ENCODE measurements at places on chromosomes 6 and 20.

GRCh38 chr6:149694921-149695320 is 23.0 kb downstream of the LATS1 start:
- no peak for DNase-seq

GRCh38 chr6:134346932-134347545 is 29.1 kb upstream of the SGK1 start:
- no peak for DNase-seq

GRCh38 chr6:86848986-86849385 is 88.3 kb upstream of the HTR1E start:
- DNase-seq: no peak

- no peak for DNase-seq
Measured at GRCh38 chr6:148573922-148574321, 172.9 kb upstream of the UST start.

GRCh38 chr6:105607636-105608621 is 205.0 kb upstream of the PREP start:
- DNase-seq: no peak

DNA sequence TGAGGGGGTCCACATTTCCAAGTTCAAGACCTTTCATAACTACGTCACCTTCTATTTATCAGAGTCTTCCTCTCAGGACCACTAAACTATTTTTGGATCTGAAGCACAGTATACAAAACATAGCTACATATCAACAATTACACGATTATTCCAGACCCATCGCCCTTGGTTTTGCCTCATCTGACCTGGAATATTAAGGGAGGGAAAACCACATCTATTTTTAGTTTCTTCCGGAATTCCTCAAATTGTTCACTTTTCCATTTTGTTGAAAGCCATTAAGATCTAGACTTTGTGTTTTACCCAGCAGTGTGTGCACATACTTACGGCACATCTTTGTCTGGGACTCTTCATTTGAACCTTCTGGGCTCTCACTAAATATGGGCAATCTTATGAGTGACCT is 12.0 kb upstream of the ADGRF5 start:
- no peak for DNase-seq

- DNase-seq: no peak
Measured at GRCh38 chr20:62665826-62666735, 23.8 kb downstream of the SLCO4A1 start.

DNA sequence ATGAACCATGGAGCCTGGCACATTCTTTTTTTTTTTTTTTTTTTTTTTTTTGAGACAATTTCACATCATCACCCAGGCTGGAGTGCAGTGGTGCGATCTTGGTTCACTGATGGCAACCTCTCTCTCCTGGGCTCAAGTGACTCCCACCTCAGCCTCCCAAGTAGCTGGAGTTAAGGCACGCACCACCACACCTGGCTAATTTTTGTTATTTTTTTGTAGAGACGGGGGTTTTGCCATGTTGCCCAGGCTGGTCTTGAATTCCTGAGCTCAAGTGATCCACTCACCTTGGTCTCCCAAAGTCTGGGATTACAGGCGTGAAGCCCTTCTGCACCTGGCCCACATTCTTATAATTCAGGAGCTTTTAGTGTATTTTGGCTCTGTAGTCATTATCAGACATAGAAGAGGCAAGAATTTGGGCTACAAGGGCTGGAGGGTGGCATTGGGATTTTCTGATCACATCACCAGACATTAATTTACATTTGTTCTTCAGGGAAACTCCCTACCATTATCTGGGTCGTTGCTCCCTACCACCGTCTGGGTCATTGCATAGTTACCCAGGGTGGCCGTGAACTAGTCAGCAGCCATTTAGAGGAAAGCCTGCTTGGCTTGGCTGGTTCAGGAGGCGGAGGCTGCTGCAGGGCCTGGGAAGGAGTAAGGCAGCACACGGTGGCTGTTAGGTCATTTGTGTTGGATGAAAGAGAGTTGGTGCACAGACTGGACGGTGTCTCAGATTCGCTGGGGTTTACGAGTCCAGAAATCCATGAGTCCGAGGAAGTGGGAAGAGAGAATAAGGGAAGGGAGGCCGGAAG is 17.6 kb downstream of the ARID1B start:
- DNase-seq: no peak

DNA sequence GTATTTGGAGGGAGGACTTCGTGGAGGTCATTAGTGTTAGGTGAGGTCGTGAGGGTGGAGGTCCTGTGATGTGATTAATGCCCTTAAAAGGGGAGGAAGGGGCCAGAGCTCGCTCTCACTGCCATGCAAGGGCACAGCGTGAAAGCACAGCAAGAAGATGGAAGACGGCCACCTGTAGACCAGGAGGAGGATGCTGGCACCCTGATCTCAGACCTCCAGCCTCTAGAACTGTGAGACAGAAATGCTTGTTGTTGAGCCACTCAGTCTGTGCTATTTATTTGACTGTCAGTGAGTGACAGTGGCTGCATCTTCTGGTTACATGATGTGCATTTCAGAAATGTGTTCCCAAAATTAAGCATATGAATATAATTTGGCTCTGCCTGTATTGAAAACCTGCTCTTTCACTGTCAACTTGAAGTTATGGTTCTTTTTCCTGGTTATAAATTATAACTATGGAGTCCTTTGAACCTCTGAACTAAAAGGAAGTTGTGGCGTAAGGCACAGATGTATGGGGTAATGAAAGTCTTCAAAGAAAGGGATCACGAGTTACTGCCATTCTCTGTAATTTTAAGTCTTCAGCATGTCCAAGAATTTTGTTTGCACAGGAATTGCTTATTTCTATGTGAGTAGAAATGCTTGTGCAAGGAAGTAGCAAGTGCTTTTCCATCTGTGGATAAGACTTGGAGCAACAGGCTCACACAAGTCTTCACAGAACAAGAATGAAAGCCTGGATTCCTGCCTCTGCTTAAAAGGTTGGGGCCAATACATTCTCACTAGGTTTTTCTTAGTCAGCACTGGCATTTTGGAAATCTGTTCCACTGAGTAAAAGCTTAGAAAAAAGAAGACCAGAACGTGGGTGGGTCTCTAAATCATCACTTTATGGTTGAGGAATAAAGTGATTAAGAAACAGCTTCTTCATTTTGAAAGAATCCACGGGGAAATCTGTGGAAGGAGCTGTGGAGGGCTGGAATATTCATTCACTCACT is 10.3 kb downstream of the PPP1R14C start:
- DNase-seq: no peak

GRCh38 chr6:12363651-12364381 is 73.7 kb downstream of the EDN1 start:
- no peak for DNase-seq

DNA sequence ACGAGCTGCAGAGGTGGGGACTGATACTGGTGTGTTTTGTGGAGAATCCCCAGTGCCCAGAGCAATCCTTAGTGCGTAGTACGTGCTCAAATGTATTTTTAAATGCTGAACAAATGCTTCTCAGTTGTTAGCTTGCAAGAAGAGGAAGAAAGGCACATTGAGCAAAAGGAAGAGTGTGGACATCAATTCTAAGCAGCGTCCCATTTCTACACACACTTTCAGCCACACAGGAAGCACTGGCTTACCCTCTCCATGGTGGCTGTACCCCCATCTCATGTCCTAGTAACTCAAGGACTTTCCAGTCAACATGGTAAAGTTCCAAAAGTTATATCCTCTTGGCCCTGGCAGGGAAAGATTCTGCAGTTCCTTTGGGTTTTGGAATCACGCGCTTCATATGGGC is 98.8 kb upstream of the NXT1 start:
- DNase-seq: no peak
